ENCODE measurements at places on chromosomes 6 and 20.

DNA sequence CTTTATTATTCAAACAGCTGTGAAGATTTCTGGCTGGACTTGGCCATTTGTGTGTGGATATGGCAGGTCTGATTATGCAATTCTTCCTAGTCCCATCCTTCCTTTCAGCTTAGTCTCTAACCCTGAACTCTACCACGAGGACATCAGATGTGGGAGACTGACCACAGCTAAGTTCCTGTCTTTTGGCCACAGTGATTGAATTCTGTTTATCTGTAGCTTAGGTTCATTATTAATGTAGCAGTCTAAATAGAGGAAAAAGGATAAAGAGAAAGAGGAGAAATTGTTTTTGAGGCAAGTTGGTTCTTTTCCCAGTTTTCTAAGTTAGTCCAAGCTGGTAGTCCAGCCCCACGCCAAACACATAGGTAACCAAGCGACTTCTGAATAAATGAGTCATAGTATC is 598.9 kb downstream of the RFPL4B start:
- DNase-seq: no peak

- DNase-seq: no peak
Observed at GRCh38 chr6:159221486-159222170, 52.4 kb downstream of the FNDC1 start.

GRCh38 chr20:19341348-19342053 is 129.1 kb downstream of the SLC24A3 start:
- DNase-seq: no peak

DNA sequence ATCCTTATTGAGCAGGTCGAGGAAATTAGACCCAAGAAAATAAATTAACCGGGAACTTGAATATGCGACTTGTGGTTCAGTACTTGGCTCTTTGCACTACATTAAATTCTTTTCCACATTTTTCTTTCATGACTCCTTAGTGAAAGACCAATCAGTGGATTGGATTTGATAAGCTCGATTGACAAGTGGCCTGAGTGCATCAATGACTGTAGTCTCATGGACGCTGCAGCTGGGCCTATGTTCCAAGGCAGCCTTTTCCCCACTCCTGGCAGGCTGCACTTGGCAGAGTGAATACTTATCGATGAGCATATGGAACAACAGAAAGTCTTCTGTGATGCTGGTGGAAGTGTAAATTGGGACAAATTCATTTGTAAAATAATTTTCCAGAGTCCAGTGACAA is 210.8 kb upstream of the EXOC2 start:
- DNase-seq: no peak

DNA sequence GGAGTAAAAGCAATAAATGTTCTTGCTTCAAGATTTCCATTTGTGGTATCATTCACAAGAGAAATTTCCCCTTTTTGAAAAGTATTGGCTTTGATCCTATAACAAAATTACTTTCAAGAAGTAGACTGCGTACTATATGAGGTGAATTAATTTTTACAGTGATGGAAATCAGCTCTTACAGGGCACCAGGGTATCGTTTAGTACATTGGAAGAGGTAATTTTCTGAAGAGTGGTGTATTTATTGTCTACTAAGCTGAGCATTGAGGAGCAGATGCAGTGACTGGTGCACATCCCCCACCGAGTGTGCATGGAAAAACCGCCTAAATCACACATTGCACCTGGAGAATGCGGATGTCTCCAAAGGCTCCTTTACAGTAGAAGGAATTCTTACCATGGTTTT is 209.5 kb downstream of the SAMD5 start:
- no peak for DNase-seq

DNA sequence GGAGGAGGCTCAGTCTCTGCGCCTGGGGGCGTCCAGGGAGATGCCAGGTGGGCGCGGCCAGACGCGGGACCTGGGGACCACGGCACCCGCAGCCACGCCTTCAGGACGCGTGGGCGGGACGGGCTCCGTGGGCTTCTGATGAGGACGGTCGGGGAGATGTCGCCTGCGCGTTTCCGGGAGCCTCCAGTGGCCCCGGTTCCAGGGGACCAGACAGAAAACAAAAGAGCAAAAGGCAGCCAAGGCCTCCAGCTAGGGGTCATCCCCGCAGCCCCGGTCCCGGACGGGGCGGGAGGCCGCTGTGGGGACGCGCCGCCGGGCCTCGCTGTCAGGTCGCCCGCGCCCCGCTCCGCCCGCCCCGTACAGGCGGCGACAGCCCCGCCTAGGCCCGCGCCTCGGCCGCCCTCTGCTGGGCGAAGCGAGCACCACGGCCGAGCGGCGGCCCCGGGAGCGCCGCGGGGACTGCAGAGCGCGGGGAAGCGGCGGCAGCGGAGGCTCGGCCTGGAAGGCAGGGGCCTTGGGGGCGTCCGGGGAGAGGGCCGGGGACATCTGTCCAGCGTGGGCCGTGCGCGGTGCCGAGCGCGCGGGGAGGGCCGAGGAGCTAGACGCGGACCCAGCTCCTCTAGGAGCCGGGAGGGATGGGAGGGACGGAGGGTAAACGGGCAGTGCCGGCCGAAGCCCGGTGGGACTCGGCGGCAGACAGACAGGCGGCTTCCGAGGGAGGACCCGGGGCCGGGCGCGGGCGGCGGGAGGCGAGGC is 48.7 kb downstream of the TMEM242 start:
- DNase-seq: peak; percentile 77

Data from NCI-H1436 (cell line).